Heart right ventricle (tissue), 16 donors: ENCODE measurements at places on chromosomes 7 and 10. TPM values are rescaled to one million over a fixed set of nuclear protein-coding genes. Genes with fewer than 3 reads are reported as not detected.

OR6V1 gene
- not detected for total RNA-seq

ZNF92 gene
- 4.1 TPM for total RNA-seq

DNA sequence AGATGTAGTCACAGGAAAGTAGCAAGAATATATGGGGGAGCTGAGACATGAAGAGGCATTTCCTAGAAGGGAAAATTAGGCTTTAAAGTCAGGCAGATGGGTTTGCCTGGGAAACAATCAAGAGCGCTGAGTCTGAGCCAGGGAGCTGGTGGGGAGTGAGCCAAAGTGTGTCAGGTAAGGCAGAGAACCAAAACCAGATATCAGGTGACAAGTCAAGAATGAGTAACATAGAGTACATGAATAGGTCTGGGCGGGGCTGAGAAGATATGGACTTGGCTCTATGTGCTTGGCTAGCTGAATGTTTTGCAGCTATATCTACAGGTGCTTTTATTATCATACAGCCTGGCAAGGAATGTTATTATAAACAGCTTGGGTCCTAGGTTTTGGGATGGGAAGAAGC, 49.3 kb downstream of the GPR141 start:
- H3K27ac ChIP-seq: no peak overlapping the region
- no peak overlapping the region for H3K4me3 ChIP-seq
- H3K4me1 ChIP-seq: no peaks in the 10 kb centered on the region
- no peak for DNase-seq
- H3K36me3 ChIP-seq: no peaks in the 10 kb centered on the region
- H3K27me3 ChIP-seq: no peaks in the 10 kb centered on the region

DNA sequence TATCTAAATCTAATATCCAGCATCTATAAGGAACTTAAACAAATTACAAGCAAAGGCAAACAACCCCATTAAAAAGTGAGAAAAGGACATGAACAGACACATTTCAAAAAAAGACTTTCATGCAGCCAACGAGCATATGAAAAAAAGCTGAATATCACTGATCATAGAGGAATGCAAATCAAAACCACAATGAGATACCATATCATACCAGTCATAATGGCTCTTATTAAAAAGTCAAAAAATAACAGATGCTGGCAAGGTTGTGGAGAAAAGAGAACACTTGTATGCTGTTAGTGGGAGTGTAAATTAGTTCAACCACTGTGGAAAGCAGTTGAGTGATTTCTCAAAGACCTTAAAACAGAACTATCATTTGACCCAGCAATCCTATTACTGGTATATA, 334.4 kb upstream of the CACNA2D1 start:
- H3K4me1 ChIP-seq: no peaks in the 10 kb centered on the region
- no peak for DNase-seq
- H3K36me3 ChIP-seq: no peaks in the 10 kb centered on the region

GRCh38 chr7:134458341-134458805, 527 bp downstream of the AKR1B1 start:
- no peaks in the 10 kb centered on the region for H3K27me3 ChIP-seq
- H3K4me1 ChIP-seq: peaks cover 44% of the 10 kb centered on the region
- DNase-seq: peak; percentile 42
- H3K36me3 ChIP-seq: no peaks in the 10 kb centered on the region

DNA sequence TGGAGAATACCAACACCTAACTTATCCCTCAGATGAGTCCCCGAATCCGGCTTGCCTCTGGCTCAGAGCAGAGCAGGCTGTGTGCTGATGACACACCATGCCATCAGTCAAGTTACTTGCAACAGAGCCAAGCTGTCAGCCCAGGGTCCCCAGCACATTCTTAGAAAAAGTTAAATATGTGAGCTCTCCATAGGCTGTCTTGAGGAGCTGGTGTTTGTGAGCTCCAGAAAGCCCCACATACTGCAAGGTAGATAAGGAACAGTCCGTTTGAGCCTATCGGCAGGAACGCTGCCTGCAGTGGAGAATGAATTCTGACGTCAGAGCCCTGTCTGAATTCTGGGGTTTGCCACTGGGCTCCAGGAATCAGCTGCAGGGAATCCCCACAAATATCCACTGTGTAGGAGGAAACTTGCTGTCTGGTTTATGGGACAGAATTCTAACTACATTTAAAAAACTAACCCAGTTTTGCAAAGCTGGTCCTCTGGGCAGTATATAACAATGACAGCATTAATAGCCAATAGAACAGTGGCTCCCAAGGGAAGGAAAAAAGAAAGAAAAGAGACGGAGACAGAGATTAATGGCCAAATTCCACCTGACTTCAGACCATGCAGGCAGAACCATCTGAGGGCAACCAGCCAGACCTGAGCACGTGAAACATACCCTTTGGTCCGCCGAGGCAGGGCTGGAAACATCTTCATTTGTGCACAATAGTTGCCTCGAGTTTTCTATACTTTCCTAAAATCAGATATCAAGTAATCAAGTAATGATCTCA, 3.6 kb downstream of the SFXN4 start:
- peaks cover 29% of the 10 kb centered on the region for H3K4me1 ChIP-seq
- H3K27ac ChIP-seq: no peak overlapping the region
- DNase-seq: no peak
- no peak overlapping the region for H3K4me3 ChIP-seq
- no peaks in the 10 kb centered on the region for H3K27me3 ChIP-seq

GRCh38 chr7:115965236-115965635, 65.3 kb downstream of the TFEC start:
- H3K27ac ChIP-seq: no peak overlapping the region
- no peak overlapping the region for H3K4me3 ChIP-seq
- DNase-seq: no peak
- no peaks in the 10 kb centered on the region for H3K27me3 ChIP-seq
- H3K4me1 ChIP-seq: no peaks in the 10 kb centered on the region

GRCh38 chr10:101285519-101286070, 56.3 kb upstream of the LBX1 start:
- H3K36me3 ChIP-seq: no peaks in the 10 kb centered on the region
- no peak for DNase-seq
- no peak overlapping the region for H3K27ac ChIP-seq
- H3K4me3 ChIP-seq: no peak overlapping the region
